ENCODE measurements at places on chromosomes 12 and 14.

DNA sequence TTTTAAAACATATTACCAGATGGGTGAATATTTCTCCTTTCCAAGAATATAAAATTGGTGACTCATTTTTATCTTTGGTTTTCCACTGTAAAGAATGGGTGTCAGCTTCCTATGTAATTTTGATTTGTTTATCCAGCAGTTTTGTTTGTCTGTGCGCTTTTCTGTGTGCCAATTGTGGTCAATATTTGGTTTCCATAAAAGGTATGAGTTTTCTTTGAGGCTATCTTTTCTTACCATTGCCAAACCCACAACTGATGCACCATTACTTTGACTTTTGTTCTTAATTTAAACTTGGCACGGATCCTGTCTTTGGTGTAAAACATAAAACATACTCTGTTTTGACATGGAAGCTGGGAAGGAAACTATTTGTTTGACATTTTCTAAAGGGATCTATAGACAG, 78.8 kb upstream of the NAV3 start:
- no peak for DNase-seq

GRCh38 chr14:32202491-32202997, 525 bp downstream of the RNU6-8 start:
- no peak for DNase-seq

DNA sequence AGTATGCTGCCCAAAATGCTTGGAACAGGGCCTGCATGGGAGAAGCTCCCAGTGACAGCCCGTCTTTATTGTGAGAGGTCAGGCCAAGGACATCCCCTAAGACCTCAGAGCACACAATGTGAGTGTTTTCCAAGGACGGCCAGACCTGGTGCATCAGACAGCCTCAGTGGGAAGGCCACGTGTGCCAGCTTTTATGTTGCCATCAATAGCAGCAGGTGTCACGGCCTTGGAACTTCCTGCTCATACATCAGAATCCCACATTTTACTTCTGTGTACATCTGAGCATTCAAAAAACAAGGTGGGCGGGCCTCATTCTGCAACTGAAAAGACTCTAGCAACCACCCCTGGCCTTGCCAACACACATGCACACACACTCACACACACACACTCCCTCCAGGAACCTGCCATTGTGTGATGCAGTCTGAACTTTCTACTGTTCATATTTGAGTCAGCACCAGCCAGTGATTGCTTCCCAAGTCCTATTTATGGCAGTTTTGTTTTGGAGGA, 753.1 kb upstream of the TBX3 start:
- DNase-seq, result no peak

GRCh38 chr12:124488520-124488919, 78.9 kb downstream of the NCOR2 start:
- no peak for DNase-seq

GRCh38 chr14:87251011-87251410, 742.0 kb downstream of the GALC start:
- DNase-seq, result no peak

GRCh38 chr14:94334872-94335271, 11.7 kb upstream of the SERPINA6 start:
- no peak for DNase-seq

- DNase-seq, result no peak
These were observed 233.3 kb upstream of the FLRT2 start for GRCh38 chr14:85296456-85297210.

GRCh38 chr14:106778986-106779385, 1252.6 kb downstream of the TMEM121 start:
- DNase-seq, result no peak

- no peak for DNase-seq
These were observed 9.1 kb downstream of the C14orf93 start for GRCh38 chr14:23000860-23001259.

- no peak for DNase-seq
These were observed 152.8 kb upstream of the GSC start for GRCh38 chr14:94922595-94923239.

DNA sequence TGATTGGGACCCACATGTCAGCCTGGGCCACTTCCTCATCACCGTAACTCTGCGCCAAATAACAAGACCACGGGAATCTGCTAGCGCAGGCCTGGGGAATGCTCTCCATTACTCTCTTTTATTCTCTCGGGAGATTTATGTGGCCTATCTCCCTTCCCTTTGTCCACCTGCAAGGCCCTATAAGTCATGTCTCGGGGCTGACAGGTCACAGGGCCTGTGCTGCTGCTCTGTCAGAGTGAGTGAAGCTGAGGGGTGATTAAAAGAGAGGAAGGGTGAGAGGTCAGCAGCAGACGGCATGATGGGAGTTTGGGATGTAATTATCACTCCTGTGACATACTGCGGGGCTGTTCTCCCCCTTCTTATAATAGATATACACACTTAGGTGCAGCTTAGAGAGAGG, 26.2 kb upstream of the GPATCH2L start:
- no peak for DNase-seq

- DNase-seq, result no peak
These were observed 265.3 kb upstream of the PRICKLE1 start for GRCh38 chr12:42854826-42855225.

DNA sequence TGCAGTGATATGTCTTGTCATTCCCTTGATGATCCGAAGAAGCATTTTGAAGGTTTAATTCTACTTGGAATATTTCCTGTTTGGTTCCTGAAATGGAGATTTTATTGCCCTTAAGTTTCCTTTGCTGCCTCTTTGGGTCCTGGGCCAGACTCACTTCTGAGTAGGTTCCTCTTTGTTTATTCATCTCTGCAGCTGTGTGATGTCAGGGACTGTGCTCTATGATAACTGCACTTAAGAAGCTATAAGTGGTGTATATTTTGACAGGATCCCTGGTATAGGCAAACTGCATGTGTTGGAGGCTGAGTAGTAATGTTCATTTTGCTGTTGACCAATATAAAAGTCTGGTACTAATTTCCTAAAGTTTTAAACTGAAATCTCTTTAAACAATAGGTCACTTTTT, at the start of gene KLRC4:
TSS of gene KLRC4 (minus strand) at position 366 of the 400 bp plus-strand sequence. CDS start at position 184, 182 bp downstream.
- no peak for DNase-seq

DNA sequence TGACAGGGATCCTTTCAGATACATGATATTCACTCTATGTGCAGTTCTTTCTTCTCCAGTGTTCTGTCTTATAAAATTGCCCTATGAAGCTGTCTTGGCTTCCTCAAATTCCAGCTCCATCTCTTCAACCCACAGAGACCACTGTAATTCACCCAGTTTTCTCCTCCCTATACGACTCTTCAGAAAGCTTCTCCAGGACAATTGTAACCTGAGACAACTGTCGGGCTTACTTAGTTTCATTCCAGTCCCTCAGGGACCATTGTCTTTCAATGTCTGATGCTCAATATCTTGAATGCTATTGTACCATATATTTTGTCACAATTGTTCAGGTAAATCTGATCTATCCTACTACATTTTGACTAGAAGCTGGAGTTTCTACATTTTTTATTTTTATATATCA, 345.3 kb downstream of the RPL10L start:
- DNase-seq, result no peak

- DNase-seq, result no peak
These were observed 366.0 kb upstream of the DDHD1 start for GRCh38 chr14:53519137-53519536.

- no peak for DNase-seq
These were observed 18.9 kb upstream of the POC1B start for GRCh38 chr12:89544681-89545184.

DNA sequence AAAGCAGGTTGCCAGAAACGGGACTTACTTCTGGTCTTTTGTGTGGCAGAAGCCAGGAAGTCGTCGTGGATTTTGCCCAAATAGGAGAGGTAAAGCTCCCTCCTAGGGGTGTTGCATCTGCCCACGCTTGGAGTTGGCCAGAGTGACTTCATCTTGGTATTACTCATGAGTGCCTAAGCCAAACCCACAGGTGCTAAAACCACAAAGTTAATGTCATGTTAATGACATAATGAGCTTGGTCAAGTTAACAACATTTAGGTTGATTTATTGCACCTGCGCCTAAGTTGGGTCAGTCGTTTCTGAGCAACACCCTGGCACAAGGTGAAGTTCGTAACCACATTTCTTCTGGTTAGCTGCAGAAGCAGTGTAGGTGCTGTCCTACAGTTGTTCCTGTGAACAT, 225.2 kb downstream of the FUT8 start:
- DNase-seq, result peak; percentile 53

DNA sequence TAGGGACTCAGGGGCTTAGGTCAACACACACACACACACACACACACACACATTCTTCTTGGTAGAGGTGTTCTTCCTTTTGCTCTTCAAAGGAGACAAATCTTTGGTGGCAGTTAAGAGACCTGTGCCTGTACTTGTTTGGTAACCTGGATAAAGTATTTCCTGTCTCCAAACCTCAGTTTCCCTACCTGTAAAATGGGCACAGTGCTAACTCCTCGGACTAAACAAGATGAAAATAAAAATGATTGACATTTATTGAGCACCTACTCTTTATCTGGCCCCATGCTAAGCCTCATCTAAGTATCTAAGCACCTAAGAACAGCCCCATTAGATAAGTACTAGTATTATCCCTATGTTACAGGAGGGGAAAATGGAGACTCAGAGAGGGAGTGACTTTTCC, 220.8 kb upstream of the MYL2 start:
- DNase-seq, result no peak

GRCh38 chr14:71094722-71095121, 187.5 kb downstream of the PCNX1 start:
- DNase-seq, result no peak

DNA sequence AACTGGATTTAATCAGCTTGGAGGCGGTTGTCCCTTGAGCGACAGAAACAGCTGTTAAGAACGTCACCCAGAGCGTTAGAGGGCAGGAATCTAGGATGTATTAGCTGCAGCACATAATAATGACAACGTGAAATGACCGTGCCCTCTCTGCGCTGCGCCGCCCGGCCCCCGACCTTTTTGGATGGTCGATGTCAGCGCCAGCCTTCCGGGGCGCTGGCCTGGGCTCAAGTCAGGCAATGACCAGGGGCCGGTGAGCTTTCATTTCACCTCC, 427 bp upstream of the TMEM120B start:
- DNase-seq, result peak; percentile 16

GRCh38 chr14:76050797-76051392, 65.3 kb downstream of the IFT43 start:
- peak; percentile 68 for DNase-seq

GRCh38 chr14:66037361-66037760, 448.8 kb upstream of the CCDC196 start:
- no peak for DNase-seq

DNA sequence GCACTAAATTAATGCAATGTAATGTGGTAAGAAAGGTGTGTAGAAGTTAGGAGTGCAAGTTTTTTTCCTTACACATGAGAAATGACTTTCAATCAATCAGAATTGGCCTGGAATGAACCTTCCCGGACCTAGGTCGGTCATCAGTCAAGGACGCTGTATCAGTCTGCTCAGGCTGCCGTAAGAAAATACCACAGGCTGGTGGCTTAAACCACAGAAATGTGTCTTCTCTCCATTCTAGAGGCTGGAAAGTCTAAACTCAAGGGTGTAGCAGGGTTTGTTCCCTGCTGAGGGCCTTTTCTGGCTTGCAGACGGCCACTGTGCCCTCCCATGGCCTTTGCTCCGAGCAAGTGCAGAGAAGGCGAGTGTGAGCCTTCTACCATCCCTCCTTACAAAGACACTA, 86.6 kb upstream of the DYNC1H1 start:
- no peak for DNase-seq

- DNase-seq, result no peak
These were observed 512 bp downstream of the ACTR10 start for GRCh38 chr14:58200480-58200841.

GRCh38 chr12:1681493-1681807, 9.4 kb upstream of the ADIPOR2 start:
- DNase-seq, result no peak

- DNase-seq, result no peak
These were observed 1.5 kb upstream of the NTS start for GRCh38 chr12:85872497-85873091.

DNA sequence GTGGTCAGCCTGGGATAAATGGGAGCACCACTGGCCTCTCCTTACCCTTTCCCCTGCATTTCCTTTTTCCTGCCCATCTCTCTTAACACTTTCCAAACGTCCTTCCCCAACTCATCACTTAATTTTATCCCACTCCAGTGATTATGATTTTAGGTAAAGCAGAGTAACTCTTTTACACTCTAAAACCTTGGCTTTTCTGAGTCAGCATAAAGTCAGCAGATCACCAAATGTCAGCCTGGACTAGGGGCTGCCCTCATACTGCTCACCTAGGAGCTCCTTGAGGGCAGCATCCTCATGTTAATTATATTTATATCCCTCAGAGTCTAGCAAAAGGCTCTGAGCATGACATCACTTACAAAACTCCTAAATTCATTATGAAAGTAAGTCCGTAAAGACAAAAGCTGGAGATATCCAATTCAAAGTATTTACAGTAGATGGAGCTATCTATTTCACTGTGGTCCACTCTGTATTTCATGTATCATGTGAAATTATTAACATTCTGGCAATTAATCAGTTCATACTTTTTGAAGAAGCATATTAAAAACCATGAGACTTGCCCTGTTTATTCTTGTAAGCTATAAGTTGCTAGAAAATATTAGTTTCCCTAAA, 17.0 kb upstream of the DICER1 start:
- DNase-seq, result no peak

GRCh38 chr14:32311294-32312009, 17.6 kb upstream of the AKAP6 start:
- no peak for DNase-seq

DNA sequence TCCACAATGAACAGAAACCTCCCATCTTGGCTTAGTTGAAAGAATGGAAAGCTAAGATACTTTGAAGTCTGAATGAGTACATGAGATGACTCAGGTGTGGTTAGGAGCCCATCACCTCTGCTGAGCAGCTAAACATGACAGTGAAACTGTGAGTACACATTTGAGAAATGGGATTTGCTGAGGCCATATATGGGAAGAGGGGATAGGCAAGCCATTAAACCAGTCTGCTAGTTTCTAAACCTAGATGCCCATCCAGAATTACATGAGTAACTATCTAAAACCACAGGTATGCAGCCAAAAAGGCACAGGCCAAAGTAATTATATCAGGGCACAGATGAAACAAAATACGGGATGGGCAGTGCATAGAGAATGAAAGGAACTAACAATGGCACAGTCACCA, 41.2 kb downstream of the NKX2-1 start:
- peak; percentile 19 for DNase-seq

- DNase-seq, result peak; percentile 47
These were observed 71.7 kb downstream of the CCDC92 start for GRCh38 chr12:123900871-123901376.

- no peak for DNase-seq
These were observed 98.3 kb downstream of the DNAH10 start for GRCh38 chr12:123860377-123860776.

GRCh38 chr12:107788690-107789458, 14.4 kb downstream of the ASCL4 start:
- no peak for DNase-seq

- no peak for DNase-seq
These were observed 404.4 kb downstream of the SLC6A15 start for GRCh38 chr12:84507956-84508850.

DNA sequence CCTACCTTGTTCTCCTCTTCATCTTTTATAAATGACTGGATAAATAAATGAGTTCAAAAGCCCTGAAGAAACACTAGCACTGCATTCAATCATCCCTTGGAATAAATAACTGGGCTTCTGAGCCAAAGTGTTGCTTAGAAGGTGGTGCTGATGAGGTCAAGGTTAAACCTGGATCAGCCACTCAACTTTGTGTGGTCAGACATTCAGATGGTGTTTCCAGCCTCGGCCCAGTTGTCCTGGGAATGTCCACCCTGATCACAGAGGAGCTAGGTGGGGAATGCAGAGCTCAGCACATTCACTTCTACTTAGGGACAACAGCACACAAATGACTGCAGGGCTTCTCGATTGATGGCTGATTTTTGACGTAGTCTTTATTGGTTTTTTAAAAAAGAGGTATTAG, 88.7 kb downstream of the SLC8A3 start:
- DNase-seq, result no peak

Data from activated CD4-positive, alpha-beta T cell treated with anti-CD3 and anti-CD28 coated beads for 48 hours (primary cell).